Activated T-helper 1 cell treated with anti-CD3 and anti-CD28 coated beads, Interleukin-12 subunit alpha, Interleukin-12 subunit beta, Interleukin-2, Interleukin-4 antibody, amounts not matched to agents 30 ng/mL and 10 ng/mL and 1 ng/mL, durations not matched to agents 14 hours and 24 hours and 36 hours (primary cell): ENCODE measurements at places on chromosomes 2 and 18. TPM values are rescaled to one million over a fixed set of nuclear protein-coding genes. Genes with fewer than 3 reads are reported as not detected.

- no peak for DNase-seq
Observed at GRCh38 chr2:2692599-2693389, 361.7 kb upstream of the MYT1L start.

DNA sequence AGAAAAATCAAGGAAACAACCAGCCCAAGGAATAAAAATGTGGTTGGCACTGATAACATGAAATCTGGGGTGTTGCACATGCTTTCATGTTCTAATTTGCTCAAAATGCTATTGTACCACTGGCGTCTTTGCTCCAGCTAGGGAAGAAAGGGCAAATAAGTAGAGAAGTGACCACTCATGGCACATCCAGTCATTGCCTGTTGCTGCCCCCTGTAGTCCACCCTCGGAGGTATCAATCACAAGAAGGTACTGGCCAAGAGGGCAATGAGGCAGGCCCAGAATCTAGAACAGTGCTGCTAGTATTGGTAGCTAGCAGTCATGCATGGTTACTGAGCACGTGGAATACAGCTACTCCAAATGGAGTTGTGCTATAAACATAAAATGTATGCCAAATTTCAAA, 213.4 kb downstream of the CDCA7 start:
- DNase-seq = no peak

GRCh38 chr18:45370255-45371010, 244.8 kb upstream of the SLC14A2 start:
- no peak for DNase-seq

DNA sequence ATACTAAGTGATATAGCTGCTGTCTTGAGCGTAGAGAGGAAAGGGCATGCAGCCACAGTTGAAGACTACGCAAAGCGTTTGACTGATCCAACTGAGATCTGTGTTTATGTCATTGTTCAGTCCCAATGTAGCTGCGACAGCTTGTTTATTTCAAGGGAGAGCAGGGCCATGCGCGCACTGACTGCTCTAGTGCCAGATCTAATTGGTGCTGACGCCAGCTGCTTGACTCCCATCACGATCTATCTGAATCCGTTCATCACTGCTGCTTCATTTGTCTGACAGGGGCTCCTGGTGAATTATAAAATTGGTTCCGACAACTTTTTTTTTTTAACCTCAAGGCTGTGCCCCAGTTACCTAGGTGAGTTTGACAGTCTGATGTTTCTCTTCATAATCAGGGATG, 75.7 kb downstream of the CHST9 start:
- no peak for DNase-seq

- no peak for DNase-seq
Observed at GRCh38 chr18:58484989-58485981, 143.6 kb downstream of the ALPK2 start.

GRCh38 chr2:12488352-12489318, 228.1 kb upstream of the TRIB2 start:
- peak; percentile 42 for DNase-seq

GRCh38 chr2:165617741-165618481, 148.4 kb downstream of the CSRNP3 start:
- no peak for DNase-seq

DNA sequence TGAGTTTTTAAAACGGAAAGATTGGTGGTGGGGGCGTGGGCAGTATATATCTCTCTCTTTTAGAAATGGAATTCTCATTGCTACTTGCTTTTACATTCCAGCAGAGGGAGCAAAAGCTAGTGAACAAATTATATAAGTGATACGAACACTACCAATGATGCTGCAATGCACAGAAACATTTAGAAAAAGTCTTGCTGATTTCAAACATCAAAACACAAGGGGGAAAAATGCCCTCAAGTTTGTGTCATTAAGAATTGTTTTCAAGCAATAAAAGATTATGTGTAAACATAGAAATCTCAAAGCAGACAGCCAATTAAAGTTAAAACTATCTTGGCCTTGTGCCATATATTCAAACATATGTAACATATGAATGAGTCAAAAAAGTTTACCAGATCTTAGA, 296.3 kb upstream of the KCNJ3 start:
- DNase-seq = no peak

- DNase-seq = no peak
Observed at GRCh38 chr18:31983020-31983419, 35.6 kb upstream of the RNF125 start.

DNA sequence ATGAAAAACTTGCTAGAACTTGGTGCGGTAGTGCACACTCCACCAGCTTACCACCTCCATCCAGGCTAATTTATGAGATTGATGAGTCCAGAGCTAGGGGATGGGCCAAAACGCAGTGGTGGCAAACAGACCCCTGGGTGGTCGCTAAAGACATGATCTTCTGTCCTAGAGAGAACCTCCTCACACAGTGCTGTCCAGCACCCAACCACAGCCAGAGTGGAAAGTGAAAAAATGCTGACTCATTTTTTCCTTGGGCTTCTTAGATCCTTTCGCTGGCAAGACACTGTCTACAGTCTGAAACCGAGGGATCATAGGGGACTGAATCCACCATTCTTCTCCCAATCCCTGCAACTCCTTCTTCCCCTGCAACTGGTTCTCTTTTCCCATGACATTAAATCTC, 4.1 kb downstream of the ANTXR1 start:
- no peak for DNase-seq

DNA sequence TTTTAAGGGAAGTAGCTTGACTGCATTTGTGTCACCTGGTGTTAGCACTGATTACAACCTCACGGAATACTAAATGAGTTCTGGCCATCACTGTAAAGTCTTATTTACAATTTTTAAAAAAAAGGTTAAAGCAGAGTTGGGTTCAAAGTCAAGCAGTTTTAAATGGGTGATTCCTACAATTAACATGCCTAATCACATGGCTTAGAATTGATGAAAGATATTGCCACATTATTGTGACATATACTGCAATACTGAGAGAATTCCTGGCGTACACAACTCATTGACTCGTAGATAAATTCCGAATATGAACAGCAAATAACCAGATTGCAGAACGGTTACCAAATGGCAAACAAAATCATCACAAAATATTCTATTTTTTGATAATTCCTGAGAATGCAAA, 34.2 kb downstream of the ROCK2 start:
- no peak for DNase-seq

GRCh38 chr2:58767828-58768714, 526.9 kb upstream of the FANCL start:
- no peak for DNase-seq

- DNase-seq = no peak
Observed at GRCh38 chr2:84861539-84861938, 19.3 kb downstream of the TRABD2A start.

GRCh38 chr2:15912203-15912602, 28.1 kb upstream of the MYCN start:
- DNase-seq = no peak

DNA sequence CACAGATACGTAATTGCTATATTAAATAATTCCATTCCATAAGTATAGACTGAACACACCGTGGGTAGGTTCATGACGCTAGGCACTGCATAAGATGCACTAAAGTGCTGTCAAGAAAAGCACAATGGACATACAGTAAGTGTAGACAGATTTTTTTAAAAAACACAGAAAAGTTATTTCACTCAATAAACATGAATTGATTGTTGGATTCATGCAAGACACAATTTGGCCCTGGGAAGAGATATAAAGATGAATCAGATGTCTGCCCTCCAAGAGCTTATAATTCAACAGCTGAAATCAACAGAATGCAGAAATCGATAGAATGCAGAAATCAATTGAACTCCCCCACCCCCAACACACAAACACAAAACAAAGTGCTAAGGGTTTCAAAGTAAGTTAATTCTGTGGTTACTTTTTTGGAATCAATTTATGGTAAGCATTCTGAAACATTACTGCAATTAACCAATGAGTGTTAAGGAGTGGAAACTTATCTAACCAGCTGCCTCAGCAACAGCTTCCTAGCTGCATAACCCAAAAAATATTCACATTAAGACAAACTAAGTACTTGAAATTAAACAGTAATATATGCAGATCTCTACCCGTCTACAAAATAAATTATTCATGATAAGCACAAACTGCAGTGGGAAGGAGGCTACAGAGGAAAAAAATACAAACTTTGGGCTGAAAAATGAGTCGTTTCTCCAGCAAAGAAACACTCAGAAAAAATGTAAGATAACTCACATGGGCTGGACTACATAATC, 1.6 kb downstream of the NBAS start:
- DNase-seq = no peak

GRCh38 chr2:71611247-71611646, 157.9 kb downstream of the DYSF start:
- DNase-seq = no peak

GRCh38 chr18:72543357-72544055, 636 bp downstream of the CBLN2 start:
- no peak for DNase-seq

DNA sequence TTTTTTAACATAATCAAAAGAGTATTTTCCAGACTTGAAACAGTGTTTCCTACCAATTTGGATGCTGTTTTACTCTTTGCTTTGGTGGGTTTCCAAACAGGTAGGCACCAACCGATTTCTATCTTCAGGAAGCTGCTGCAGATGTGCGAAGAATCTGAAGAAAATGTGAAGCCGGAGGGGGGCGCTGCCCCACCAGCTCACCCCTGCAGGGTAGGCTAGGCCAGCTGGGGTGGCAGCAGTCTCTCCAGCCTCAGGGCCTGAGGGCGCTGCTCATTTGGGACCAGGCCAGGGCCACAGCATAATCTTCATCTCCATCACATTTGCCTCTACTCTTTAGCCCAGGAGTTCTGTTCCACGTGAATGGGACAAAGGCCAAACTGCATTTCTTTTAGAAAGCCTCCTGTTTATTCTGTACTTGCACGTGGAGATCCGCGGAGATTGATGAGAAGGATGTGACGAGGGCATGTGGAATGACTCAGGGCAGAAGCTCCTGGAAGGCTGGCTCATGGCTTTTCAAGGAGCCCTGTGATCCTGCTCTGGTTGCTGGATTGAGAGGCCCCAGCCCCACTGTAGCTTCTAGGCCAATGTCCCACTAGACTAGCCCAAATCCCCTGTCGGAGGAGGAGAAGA, 84.2 kb upstream of the FAM136A start:
- no peak for DNase-seq

- DNase-seq = no peak
Observed at GRCh38 chr2:173171924-173172643, 96.4 kb downstream of the MAP3K20 start.

- no peak for DNase-seq
Observed at GRCh38 chr2:88197732-88198131, 27.6 kb downstream of the THNSL2 start.

GRCh38 chr2:191109888-191110287, 40.9 kb downstream of the STAT4 start:
- DNase-seq = no peak

GRCh38 chr2:230961091-230961491, 34.8 kb upstream of the SPATA3 start:
- no peak for DNase-seq

DNA sequence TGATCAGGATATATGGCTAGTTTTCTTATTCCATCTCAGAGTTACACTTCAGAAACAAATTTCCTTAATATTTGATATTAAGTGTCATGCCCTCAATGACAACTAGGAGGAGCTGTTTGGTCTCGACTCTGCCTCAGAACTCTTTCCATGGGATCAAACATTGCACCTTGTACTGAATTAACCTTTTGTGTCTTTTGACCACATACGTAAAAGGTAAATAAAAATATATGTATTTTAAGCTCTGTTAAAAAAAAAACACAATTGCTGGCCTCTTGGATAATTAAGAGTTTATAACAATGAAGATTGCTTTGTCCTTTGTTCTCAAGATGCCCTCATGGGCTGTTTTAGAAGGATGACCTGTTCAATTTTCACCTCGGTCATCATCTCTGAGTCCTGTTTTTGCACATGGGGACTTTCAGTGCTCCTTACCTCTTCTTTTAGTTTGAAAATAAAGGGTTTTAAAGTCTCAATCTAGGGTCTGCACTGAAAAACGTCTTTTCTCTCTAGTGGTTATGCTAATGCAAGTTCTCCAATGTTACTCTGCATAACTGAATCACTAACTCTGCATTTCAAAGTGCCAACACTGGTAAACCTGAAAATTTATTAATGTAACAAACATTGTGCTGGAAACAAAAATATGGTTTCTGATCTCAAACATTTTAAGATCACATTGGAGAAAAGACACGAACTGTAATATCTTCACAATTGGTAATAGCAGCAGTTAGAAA, 18.8 kb upstream of the FN1 start:
- no peak for DNase-seq

DNA sequence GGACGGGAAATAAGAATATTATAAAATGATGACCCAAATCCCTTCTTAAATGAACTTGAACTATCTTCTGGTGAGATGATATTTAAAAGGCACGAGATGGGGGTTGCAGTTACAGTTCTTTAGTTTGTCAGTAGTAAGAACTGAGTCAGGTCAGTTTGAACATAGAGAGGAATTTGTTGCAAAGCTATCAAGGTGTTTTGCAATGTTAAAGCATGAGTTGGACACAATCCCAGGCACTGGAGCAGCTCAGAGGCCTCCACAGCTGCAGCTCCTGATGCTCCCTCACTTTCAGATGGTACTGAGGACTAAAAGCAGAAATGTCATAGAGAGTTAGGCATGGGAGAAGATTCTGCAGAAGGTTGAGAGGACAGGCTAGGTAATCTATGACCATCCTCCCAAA, 236.0 kb downstream of the BCL2 start:
- no peak for DNase-seq

GRCh38 chr2:239274391-239275043, 126.3 kb downstream of the HDAC4 start:
- no peak for DNase-seq

DNA sequence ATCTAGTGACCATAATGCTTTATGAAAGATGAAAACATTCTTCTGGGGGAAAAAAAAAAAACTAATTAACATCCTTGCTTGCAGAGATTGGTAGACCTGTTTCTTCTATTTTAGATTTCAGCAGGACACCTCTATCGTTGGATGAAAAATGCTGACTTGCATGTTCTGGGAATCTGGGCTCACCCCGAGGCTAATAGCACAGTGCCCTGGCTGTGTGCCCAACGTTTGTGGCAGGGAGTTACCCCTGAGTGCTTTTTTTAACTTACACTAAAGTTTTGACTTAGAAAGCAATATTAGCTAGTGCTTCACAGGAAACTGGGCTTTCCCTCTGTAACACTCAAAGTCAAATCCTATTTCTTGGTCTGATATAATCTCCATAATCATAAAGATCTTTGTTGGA, 233.2 kb downstream of the SLC8A1 start:
- no peak for DNase-seq

The SLC5A7 gene
- total RNA-seq = not detected in 2 replicates

The STRADB gene
- total RNA-seq = 14.6 and 18.1 TPM in 2 replicates

The SAG gene
- 0.08 and 0.32 TPM in 2 replicates for total RNA-seq

The KDSR gene
- 72.2 and 83.5 TPM in 2 replicates for total RNA-seq

The C2orf80 gene
- total RNA-seq = not detected in 2 replicates

The KCNK3 gene
- total RNA-seq = not detected in 2 replicates

The GULP1 gene
- not detected in 2 replicates for total RNA-seq

The NEU2 gene
- total RNA-seq = not detected in 2 replicates

The CNRIP1 gene
- total RNA-seq = not detected in 2 replicates

The NCL gene
- 1,388 and 1,421 TPM in 2 replicates for total RNA-seq

The TTN gene
- 1.7 TPM in 2 replicates for total RNA-seq

The TSPYL6 gene
- total RNA-seq = not detected in 2 replicates

The LIMS3 gene
- total RNA-seq = 0.12 and 0.36 TPM in 2 replicates

The SLC8A1 gene
- total RNA-seq = 1.8 and 2.9 TPM in 2 replicates
